ENCODE measurements at places on chromosomes 13 and 19.

DNA sequence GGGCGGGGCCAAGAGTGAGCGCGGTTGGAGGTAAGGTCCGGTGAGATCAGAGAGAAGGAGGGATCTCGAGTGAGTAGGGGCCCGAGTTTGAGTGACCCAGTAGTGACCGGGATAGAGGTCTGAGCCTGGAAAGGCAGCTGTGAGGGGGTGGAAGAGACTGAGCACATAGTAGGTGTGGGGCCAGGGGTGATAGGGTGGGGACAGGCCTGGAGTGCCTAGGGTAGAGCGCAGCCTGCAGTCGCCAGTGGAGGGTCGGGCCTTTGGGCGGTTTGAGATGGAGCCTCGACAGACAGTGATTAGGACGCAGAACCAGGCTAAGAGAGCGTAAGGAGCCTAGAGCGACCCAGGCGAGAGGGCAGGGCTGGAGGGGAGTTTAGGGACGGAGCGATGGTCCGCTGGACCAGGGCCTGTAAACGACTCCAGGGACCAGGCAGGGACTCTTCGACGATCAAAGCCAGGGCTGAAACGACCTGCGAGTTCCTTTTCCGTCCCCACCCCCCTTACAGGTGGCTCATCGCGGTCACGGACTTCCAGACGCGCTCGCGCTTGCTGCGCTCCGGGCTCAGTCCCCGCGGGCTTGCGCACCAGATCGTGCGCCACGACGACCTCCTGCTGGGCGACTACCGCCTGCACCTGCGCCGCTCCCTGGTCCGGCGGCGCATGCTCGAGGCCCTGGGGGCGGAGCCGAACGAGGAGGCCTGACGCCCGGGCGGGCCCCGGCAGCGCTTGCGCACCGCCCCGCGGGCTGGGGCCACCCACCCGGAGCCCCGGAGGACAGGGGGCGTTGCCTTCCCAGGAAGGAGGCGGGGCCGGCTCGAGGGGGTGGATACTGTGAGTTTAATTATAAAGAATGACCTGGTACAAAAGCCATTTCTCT, 9.4 kb downstream of the C19orf81 start:
- peak; percentile 57 for DNase-seq

- no peak for DNase-seq
Measured at GRCh38 chr13:22286338-22286737, 615.5 kb downstream of the FGF9 start.

DNA sequence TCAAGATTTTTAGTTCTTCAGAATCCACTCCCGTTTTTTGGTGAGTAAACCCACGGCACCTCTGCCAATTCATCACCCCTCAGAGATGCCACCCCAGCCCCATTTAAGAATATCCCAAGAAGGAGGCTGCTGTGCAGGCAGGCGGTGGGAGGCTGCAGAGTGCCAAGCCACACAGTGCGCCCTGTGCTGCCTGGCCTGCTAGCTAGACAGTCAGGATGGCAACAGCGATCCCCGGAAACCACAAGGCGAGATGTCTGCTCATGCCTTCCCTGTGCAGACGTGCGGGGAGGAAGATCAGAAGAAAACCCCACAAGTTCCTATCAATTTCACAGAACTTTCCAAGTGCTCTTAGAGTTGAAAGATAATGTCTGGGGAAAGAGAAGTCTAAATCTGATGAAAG, 64.8 kb upstream of the GPR183 start:
- DNase-seq = peak; percentile 75

GRCh38 chr19:13920940-13921747, 15.1 kb downstream of the CC2D1A start:
- peak; percentile 46 for DNase-seq

DNA sequence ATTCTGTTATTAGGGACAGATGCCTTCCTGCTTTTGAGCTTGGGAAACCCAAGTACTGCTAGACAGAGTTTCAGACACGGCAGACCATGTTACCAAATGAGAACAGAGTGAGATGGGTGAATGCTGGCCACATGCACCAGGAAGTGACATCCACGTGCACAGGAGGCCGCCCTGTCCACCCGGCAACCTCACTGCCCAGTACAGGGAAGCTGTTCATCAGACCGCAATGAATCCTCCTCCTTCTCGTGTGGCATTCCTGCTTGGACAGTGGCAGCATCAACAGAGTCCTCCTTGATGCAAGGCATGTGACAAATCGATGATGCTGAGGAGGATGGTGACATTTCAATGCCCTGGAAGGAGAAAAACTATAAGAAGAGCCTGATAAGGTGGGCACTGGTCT, 191.0 kb upstream of the SOX1 start:
- DNase-seq = no peak

DNA sequence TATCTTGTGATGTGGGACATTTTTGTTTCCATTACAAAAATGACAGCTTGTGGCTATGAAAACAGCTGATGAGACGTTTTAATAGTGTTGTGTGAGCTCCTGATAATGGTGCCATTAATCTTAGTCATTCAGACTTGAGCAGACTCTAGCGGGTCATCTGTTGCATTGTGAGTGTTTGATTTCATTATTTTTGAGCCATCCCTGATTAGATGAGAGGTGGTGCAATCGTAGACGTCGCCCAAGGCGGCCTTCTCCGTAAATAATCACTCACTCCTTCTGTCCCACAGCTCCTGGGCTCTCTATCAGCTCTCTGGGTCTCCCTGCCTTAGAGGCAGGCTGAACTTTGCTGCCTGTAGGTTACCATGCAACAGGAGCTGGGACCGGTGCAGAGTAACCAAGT, 528.0 kb upstream of the SGCG start:
- no peak for DNase-seq

- peak; percentile 92 for DNase-seq
Measured at GRCh38 chr19:37334179-37335071, 36.5 kb upstream of the ZNF527 start.

GRCh38 chr13:35964863-35965180, 166.4 kb downstream of the DCLK1 start:
- no peak for DNase-seq

DNA sequence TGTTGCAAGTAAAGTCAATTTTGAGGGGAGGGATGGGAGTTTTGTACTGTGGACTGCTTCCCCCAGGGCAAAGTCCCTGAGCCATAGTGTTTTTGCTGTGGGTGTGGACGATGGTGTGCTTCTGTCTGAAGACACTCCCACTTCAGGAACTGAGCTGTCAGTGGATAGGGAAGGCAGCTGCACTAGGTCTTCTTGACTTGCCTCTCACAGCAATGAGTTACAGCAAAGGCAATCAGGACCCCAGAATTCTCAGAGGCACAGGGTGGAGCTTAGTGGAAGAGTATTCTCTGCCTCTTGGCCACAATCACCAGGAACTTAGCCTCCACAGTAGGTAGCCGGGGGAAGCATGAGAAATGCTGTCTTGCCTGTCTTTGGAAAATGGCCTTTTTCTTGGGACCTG, 1416.6 kb upstream of the MIR17HG start:
- DNase-seq = no peak

DNA sequence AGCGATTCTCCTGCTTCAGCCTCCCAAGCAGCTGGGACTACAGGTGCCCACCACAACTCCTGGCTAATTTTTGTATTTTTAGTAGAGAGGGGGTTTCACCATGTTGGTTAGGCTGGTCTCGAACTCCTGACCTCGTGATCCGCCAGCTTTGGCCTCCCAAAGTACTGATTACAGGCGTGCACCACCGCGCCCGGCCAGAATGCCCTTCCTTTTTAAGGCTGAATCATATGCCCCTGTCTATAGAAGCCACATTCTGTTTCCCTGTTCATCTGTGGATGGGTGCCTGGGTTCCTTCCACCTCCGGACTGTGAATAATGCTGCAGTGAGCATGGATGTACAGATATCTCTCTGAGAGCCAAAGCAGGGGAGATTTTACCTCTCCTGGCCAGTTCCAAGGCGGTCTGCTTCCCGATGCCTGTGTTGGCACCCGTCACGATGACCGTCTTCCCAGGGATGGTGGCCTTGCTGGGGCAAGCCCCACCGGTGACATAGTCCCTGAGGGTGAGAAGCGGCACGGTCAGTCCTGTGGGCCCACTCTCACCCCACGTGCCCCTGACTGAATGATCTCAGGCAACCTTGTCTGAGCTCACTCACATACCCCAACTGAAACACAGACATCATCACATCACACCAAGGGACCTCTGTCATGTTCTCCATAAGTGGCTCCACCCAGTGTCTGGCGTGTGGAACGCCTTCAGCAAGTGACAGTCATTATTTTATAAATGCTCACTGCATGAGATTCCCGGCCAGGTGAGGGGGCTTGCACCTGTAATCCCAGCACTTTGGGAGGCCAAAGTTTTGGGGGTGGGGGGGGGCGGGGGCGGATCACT, 4.0 kb downstream of the RDH13 start:
- no peak for DNase-seq

GRCh38 chr13:75804054-75804453, 167.9 kb downstream of the LMO7 start:
- DNase-seq = no peak

DNA sequence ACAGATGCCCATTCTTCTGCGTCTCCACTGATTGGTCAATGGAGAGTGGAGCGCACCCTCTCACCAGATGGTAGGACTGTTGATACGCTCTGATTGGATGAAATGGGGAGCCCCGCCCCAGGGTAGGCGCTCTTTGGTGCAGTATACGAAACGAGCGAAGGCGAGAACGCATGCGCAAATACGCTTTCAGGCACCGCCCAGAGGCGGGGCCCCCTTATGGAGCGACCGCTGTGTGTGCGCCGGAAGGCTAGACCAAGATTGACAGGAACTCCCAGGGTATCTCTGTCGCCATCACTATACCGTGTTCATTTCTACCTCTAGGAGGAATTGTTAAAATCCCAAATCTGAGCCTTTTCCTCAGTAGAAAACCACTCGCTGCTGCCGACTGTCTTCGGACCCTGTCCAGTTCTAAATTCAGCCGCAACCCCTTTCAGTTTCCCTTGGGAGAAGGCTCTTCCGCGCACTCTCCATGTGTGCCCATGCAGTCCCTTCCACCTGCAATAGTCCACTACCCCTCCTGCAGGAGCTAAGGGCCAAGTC, 720 bp upstream of the HNRNPL start:
- DNase-seq = no peak

DNA sequence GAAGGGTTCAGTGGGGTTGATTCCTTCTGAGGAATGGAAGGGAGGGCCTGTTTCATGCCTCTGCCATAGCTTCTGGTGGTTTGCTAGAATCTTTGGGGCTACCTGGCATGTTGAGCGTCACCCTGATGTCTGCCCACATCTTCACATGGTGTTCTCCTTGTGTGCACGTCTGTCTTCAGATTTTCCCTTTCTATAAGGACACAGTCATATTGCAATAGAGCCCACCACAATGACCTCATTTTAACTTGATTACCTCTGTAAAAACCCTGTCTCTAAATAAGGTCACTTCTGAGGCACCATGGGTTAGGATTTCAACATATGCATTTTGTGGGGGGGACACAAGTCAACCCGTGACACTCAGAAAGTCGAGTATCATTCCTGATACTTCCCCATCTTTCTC, 257.9 kb downstream of the COG6 start:
- DNase-seq = no peak

DNA sequence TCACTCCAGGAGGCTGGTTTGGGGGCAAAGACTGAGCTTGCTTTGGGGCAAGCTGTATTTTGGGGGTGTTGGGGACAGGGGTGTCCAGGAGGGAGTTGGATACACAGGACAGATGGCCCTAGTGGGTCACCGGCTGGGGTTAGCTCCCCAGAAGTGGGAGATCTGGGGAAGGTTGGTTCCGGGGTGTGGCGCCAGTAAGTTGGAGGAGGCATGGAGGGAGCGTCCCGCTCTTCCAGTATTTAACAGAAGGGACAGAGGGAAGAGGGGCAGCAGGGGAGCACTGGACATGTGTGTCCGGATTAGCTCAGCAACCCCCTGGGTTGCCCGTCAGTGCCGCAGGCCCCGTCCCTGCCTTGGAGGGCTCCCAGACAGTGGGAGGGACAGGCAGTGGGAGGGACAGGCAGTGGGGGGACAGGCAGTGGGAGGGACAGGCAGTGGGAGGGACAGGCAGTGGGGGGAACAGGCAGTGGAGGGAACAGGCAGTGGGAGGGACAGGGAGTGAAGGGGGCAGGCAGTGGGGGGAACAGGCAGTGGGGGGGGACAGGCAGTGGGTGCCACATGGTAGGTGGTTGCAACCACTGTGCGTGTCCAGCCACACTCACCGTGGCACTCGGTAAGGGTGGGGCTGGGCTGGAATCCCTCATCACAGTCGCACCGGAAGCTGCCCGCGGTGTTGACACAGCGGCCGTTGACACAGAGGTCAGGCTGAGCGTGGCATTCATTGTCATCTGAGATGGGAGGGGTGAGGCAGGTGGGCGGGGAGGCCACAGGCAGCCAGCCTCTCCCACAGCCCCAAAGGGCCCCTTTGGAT, 33.2 kb downstream of the CCL25 start:
- no peak for DNase-seq

DNA sequence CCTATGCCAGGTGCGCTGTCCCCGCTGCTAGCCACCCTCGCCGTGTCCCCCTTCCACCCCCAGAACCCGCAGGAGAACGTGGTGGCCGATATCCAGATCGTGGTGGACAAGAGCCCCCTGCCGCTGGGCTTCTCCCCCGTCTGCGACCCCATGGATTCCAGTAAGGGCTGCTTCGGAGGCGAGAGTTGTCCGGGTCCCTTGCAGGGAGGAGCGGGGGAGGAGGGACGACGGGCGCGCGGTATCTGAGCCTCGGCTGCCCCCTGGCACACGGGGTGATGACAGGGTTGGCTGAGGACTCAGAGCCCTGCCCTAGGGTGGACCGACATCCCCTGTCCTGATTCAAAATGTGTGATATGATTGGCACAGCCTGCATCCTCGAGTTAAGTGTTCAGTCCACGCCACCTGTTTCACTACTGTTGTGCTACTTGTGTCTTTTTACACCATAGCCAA, 653 bp downstream of the MVB12A start:
- peak; percentile 28 for DNase-seq

DNA sequence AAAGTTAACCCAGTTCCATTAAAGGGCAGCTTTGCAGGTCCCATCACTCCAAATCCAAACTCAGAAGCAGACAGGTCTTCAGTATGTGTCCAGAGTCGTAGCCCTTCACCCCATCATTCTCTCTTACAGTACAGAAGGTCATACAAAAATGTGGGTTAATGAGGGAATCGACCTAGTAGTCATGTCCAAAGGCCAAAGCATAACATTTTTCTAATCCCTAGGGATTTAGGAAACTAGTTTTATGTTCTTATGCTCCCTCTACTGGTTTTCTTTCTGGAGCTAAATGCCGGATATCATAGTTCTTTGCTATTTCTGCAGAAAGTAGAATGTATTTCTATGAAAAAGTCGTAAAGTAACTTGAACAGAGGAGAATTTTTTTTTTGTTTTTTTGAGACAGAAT, 72.2 kb downstream of the DHRS12 start:
- no peak for DNase-seq

DNA sequence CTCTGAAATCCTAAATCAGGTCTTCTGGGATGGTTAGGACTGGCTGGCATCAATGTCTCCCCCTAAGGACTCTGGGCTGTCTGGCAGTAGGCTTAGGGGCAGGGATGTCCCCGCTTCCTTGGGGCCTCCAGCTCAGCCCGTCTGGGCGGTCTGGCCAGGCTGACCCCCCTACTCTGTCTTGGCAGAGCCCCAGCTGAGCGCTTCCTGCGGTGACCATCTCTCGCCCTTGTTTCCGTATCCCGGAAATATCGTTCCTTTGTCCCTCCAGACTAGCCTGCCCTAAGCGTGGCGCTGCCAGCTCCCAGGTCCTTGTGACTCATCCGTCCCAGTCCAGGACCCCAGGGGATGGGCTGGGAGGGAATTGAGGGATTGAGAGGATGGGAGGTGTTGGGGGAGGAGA, 11.3 kb downstream of the GTPBP3 start:
- DNase-seq = no peak
